Fibroblast of skin of left quadriceps (primary cell): ENCODE measurements at places on chromosomes 4 and X.

DNA sequence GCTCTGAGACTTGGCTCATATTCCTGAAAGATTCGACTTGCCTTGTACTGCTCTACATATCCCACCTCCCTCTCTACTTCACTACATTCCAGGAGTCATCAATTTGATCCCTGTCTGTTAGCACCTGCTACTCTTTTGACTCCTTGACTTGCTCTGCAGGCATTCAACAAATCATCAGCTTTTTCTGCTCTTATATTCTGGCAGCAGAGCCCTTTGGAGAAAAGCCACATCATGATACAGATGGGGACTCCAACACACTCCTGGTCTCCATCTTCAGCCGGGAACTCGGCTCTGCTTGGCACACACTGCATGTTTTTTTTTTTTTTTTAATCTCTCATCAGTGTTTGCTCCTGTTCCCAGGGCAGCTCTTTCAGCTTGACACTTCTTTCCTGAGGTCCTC lies 293.2 kb upstream of the LCORL start:
- no peak for DNase-seq

DNA sequence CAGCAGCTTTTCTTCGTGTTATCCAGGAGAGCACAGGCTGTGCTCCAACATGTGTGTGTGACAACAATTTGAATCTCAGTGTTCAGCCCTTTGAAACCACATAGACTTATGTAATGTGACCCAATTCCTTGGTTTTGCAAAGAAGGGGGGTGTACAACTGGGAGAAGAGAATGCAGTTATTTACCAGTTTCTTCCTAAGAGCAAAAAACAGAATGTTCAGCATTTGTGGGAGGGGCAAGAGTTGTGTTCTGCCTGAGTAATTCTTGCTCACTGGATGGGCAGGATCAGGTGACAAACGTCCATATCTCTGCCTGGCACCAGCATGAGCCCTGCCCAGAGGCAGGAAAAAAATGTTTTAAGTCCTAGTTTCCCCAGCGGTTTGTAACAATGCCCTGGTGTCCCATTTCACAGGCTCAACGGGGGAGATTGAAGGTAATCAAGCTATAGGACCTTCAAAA lies 72.0 kb downstream of the PRPS1 start:
- no peak for DNase-seq

GRCh38 chr4:55396308-55397125 lies 760 bp downstream of the TMEM165 start:
- DNase-seq, result no peak

DNA sequence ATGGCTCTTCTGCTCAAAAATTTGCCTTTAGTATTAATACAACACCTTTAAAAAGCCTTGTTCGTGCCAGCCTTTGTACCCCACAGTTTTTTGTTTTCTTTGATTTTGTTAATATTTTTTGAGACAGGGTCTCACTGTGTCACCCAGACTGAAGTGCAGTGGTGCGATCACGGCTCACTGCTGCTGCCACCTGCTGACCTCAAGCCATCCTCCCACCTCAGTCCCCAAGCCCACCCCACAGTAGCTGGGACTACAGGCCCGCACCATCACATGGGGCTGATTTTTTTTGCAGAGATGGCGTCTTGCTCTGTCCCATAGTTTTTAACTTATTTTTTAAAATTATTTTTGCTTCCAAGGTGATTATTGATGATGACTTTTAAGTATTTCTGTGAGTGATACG lies 134.0 kb downstream of the HTR2C start:
- no peak for DNase-seq

GRCh38 chr4:144645631-144646522 lies at the start of gene HHIP:
Gene HHIP, plus strand, starts transcription at chr4:144646156. Its CDS starts 520 bp downstream, at chr4:144646676.
- DNase-seq, result no peak

GRCh38 chr4:186605261-186605865 lies 50.0 kb upstream of the MTNR1A start:
- DNase-seq, result no peak

GRCh38 chr4:94412658-94413038 lies 39.1 kb upstream of the PDLIM5 start:
- peak; percentile 26 for DNase-seq

DNA sequence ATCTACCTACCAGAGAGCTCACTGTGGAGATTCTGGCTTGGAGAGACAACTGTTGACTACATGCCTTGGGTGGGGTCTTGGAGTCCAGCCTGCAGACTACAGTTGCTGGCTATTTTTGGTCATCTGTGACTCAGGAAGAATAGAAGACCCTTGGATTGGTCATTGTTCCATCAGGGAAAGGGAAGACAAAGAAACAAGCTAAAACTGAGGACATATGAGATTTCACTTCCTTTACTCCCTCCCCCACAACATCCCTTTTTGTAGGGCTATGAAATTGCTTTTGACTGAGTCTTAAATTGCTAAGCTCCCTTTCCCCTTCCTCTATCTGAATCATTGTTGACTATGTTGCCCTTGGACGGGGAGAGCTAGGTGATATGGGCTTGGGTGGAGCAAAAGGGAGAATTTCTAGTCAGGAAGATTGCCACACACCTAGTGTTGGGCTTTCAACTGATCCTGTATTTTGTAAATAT lies 11.7 kb downstream of the MSN start:
- no peak for DNase-seq

- no peak for DNase-seq
Measured at GRCh38 chrX:7891928-7892327, 35.3 kb downstream of the PNPLA4 start.

DNA sequence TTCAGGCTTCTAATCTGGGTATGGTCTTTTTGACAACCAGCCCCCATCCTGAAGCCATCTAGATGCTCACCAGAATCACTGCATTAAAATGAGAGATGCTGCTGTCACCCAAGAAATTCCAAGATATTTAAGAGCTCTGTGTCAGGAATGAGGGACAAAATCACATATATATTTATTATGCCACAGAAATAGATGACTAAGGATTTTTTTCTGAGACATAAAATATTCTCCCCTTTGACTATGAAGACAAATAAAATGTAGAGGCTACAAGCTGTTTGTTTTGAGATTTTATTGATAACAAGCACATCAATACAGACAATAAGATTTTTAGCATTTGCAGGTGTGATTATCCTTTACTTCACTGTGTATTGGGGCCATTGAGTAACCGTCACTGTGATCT lies 77.4 kb downstream of the COMMD8 start:
- no peak for DNase-seq

GRCh38 chr4:133148690-133149363 lies at the start of gene PCDH10:
Gene PCDH10, plus strand, starts transcription at chr4:133149294. Its CDS starts 847 bp downstream, at chr4:133150141.
- DNase-seq, result peak; percentile 89

- no peak for DNase-seq
Measured at GRCh38 chr4:161583549-161583948, 580.3 kb downstream of the FSTL5 start.

DNA sequence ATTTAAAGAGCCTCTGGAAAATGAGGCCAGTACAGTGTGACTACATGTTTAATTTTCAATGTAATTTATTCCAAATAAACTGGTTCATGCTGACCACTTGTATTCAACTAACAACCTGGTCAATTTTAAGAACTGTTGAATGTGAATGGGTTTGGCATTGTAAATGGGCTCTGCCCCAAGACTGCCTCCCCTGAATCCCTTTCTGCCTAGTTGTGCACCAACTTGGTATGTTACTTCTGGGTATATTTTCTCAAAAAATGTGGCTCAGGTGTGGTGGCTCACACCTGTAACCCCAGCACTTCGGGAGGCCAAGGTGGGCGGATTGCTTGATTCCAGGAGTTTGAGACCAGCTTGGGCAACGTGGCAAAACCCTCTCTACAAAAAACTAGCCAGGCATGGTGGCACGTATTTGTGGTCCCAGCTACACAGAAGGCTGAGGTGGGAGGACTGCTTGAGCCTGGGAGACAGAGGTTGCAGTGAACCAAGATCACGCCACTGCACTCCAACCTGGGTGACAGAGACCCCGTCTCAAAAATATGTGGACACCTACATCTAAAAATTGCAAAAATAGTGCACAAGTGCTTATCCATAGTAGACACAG lies 7.2 kb downstream of the RPL9 start:
- DNase-seq, result no peak

DNA sequence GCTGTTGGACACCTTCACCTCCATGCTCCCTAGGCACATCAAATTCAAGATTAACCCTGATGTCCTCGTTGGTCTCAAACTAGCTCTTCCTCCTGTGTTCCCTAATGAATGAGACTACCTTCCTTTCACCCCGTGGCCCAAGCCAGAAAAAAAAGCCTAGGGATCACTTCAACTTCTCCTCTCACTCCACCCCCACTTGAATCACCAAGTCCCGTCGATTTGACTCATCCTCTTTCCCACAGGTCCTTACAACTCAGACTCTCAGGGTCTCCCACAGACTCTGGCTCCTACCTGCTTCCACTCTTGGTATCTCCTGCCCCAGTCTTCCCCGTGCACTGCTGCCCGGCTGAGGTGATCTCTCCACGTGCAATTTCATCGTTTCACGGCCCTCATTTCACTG lies 8.5 kb downstream of the SLC25A43 start:
- no peak for DNase-seq

- peak; percentile 28 for DNase-seq
Measured at GRCh38 chr4:78704981-78705683, 71.0 kb upstream of the BMP2K start.

- no peak for DNase-seq
Measured at GRCh38 chr4:185716577-185717376, 95.2 kb downstream of the SORBS2 start.

DNA sequence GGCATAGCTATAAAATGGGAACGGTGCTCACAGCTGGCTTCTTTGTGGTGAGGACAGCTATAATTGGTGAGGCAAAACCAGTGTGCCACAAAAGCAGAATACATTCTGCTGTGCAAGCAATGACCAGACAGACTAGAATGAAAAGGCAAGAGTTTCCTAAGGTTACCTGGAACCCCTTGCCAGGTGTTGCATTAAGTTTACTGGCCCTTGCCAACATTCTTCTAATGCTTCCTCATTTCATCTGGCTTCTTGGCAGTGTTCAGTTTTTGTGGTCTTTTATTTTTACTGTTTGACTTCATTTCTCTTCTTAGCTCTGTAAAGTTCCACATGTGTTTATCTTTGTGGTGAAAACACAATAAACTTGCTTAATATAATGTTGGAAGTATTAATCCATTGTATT lies 131.4 kb downstream of the PTTG2 start:
- DNase-seq, result peak; percentile 53

DNA sequence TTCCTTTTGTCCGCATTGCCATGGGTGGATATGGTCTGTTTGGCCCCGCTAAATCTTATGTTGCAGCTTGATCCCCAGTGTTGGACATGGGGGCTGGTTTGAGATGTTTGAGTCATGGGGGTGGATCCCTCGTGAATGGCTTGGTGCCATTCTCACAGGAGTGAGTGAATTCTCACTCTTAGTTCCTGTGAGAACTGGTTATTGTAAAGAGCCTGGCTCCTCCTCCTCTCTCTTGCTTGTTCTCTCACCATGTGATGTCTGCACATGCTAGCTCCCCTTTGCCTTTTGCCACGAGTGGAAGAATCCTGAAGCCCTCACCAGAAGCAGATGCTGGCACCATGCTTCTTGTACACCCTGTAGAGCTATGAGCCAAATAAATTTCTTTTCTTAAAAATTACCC lies 22.6 kb upstream of the STBD1 start:
- no peak for DNase-seq

- no peak for DNase-seq
Measured at GRCh38 chrX:19096586-19096985, 25.7 kb downstream of the ADGRG2 start.

DNA sequence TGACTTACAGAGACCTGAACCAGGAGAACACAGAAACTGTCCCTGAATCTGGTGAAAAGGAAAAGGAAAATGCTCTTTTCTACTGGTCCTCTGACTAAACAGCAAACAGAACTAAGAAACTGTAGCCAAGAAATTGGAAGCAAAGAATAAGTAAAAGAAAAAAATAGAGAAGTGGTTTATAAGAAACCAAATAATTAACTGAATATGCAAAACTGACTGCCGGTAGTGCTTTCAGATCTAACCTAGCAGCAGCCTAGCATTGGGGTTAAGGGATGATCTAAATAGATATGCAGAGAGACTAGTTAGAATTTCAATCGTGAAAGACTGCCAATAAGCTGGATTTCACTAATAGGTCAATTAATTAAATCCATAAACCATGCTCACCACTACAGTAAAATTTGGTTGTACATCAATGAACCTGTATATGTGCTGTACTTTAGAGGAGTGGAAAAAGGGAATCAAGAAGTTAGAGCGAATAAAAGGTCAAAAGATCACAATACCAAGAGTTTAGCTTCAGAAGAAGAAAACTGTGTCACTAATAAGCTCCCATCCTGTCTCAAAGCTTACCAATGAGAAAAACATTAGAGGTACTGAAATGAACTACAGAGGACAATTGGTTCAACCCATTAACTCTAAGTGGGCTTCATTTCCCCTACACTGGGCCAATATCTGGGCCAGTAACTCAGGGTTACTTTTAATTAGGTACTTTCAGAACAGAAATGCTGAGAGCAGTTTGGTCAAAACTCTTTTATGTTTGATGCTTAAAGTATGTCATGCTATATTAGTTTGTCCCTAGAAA lies 53.6 kb downstream of the KLHL13 start:
- no peak for DNase-seq

DNA sequence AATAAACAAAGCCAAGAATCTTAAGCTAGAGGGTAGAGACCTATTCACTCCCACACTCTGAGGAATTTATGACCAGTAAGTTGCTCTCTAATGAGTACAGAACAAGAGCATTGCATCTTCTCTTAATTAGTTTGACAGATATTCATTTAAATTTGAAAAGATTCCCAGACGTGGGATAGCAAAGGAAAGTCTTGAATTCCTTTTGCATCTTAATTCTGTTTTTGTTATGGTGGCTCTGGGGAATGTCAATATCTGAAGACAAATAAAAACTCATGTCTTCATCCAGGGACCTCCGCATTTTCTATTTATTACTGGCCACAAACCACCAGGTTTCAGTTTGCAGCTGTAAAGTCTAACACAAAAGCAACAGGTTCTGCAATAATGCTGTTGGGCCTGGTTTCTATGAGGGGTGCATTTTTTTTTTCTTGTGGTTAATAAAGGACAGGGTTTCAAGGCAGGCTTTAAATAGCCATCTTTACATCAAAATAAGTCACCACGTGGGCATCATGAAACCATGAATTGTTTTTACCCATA lies 172.3 kb downstream of the SHROOM3 start:
- peak; percentile 78 for DNase-seq

- no peak for DNase-seq
Measured at GRCh38 chr4:74330295-74330750, 22.1 kb downstream of the EPGN start.

DNA sequence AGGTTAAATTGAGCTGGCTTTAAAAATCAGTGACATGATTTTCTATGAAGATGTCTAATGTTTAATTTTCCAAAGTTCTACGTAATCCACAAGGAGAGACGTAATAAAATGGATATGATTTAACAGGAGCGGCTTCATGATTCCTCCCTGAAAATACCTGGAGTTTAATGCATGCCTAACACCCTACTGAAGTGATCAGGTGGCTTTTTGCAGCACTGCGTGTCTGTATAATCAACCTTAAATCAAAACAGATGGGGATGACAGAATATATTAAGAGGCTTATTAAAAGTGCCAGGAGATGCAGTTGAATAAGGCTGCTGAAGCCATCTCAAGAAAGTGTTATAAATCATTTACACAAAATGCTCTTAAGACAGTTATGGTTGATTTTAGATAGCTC lies 112.4 kb upstream of the TLR3 start:
- no peak for DNase-seq
